ENCODE measurements at places on chromosomes 12 and 14. TPM values are rescaled to one million over a fixed set of nuclear protein-coding genes. Genes with fewer than 3 reads are reported as not detected.

Gene LMO3
- total RNA-seq: 7.4 TPM

Gene ACRBP
- total RNA-seq: 0.28 TPM

Gene SAV1
- 26.2 TPM for total RNA-seq

Gene CLEC4D
- total RNA-seq: not detected

Gene SERPINA10
- not detected for total RNA-seq

Gene KRT2
- total RNA-seq: not detected

Gene CRADD
- 8.0 TPM for total RNA-seq

Gene TRMT61A
- 18.7 TPM for total RNA-seq

Gene IGFBP6
- 13.0 TPM for total RNA-seq

GRCh38 chr14:22748631-22749068 is 17.8 kb upstream of the OXA1L start:
- peaks cover 16% of the 10 kb centered on the region for H3K4me1 ChIP-seq
- no peak overlapping the region for H3K27ac ChIP-seq
- H3K27me3 ChIP-seq: no peaks in the 10 kb centered on the region
- no peak overlapping the region for H3K4me3 ChIP-seq
- DNase-seq: no peak

GRCh38 chr12:107541001-107541705 is 144.4 kb upstream of the PWP1 start:
- no peaks in the 10 kb centered on the region for H3K36me3 ChIP-seq
- DNase-seq: no peak
- no peaks in the 10 kb centered on the region for H3K27me3 ChIP-seq
- H3K4me3 ChIP-seq: no peak overlapping the region

DNA sequence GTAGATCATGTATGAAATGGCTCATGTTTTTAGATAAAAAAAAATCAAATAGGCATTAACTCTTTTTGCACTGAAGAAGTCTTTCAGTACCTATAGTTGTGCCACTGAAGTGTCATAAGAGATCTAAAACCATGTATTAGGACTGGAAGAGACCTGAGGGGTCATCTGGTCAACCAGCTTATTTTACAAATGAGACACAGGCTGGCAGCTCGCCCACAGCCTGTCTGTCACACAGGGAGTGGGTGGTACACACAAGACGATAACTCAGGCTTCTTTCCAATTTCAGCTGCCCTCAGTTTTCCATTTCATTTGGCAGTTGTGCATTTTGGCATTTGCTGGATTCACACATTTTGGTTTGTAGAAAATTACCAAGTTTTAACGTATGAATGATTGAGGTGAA is 34.7 kb downstream of the C12orf75 start:
- no peaks in the 10 kb centered on the region for H3K27me3 ChIP-seq
- no peaks in the 10 kb centered on the region for H3K36me3 ChIP-seq
- no peak for DNase-seq

DNA sequence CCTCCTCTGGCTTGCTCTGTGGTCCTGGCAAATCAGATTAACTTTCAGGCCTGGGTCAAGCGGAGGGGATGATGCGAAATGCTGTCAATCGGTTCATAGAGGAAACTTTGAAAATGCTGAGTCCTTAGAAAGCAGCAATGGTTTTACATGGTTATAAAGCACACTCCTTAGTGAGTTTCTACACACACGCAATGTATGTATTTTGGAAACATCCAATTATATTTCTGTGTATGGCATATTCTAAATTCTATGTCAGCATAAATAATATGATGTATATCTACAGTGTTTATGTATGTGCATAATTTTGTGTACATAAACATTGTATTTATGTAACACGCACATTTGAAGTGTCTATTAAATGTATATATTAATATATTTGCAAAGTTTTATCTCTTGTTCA is 118.0 kb upstream of the ARID2 start:
- no peak for DNase-seq
- H3K27me3 ChIP-seq: no peaks in the 10 kb centered on the region
- H3K36me3 ChIP-seq: no peaks in the 10 kb centered on the region
- no peak overlapping the region for H3K27ac ChIP-seq
- no peak overlapping the region for H3K4me3 ChIP-seq

DNA sequence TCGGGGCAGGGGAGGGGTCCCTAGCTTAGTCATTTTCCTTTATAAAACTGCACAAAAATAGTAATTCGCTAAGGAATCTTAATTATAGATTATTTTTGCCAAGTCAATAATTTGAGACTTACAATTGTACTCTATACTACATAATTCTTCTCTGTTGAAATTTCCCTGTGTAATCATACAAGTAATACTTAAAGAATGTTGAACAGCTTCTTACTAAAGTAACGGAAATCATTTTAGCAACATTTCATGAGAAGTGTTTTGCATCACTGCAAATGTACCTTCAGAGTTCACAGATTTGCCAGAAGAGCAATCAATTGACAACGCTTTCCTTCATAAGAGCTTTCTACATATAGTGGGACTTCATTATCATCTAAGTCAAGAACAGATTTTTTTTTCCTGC is 7.9 kb upstream of the GNG2 start:
- H3K4me3 ChIP-seq: no peak overlapping the region
- no peaks in the 10 kb centered on the region for H3K27me3 ChIP-seq
- H3K27ac ChIP-seq: no peak overlapping the region
- DNase-seq: no peak
- H3K4me1 ChIP-seq: peaks cover 4% of the 10 kb centered on the region
- no peaks in the 10 kb centered on the region for H3K36me3 ChIP-seq

- H3K27ac ChIP-seq: no peak overlapping the region
- no peaks in the 10 kb centered on the region for H3K36me3 ChIP-seq
- H3K4me3 ChIP-seq: no peak overlapping the region
- peak; percentile 47 for DNase-seq
- H3K4me1 ChIP-seq: peaks cover 46% of the 10 kb centered on the region
- H3K27me3 ChIP-seq: no peaks in the 10 kb centered on the region
Measured at GRCh38 chr12:4111010-4111409, 162.6 kb upstream of the CCND2 start.

DNA sequence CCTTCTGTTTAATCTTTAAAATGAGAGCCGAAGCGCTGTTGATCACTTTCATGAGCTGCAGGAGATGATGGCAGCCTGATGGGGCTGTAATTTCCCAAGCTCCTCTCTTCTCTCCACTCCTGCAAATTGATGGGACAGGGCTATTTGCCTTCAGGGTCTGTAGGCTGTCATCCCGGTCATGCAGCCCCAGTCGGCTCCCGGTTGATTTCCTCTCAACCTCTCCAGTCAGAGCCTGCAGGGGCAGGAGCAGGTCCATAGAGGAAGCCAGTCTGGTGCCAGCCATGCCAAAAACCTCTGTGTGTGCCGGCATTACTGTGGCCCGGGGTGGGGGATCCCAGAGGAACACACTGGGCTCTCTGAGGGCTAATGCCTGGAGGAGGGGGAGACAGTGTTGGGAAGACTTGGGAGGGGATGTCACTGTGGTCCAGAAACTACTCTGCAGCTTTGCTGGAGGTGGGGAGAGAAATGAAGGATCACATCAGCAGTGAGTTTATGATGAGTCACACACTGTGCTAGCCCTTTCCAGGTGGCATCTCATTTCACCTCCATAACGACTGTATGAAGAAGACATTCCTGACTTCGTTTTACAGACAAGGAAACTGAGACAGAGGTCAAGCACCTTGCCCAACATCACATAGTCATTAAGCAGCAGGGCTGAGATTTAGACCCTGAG is 46.5 kb upstream of the PRIMA1 start:
- H3K36me3 ChIP-seq: no peaks in the 10 kb centered on the region
- H3K4me1 ChIP-seq: no peaks in the 10 kb centered on the region
- no peak for DNase-seq
- no peak overlapping the region for H3K27ac ChIP-seq

DNA sequence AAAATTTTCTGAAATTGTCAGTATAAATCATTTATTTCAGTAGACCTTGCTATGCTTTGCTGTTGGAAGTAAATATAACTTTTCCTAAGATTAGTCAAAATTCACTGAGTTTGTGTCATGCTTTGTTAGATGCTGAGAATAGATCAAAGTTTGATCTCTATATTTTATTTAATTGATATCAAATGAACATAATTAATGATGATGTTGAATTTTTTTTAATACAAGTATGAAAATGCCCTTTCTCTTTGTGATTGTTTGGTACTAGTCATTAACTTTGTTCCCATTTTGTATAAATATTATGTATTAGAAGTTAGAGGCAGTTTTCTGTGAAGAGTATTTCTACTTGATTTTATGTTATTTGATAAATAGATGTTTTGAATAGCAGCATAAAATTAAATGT is 45.7 kb downstream of the CCDC91 start:
- no peak overlapping the region for H3K4me3 ChIP-seq
- no peak overlapping the region for H3K27ac ChIP-seq
- no peaks in the 10 kb centered on the region for H3K27me3 ChIP-seq

DNA sequence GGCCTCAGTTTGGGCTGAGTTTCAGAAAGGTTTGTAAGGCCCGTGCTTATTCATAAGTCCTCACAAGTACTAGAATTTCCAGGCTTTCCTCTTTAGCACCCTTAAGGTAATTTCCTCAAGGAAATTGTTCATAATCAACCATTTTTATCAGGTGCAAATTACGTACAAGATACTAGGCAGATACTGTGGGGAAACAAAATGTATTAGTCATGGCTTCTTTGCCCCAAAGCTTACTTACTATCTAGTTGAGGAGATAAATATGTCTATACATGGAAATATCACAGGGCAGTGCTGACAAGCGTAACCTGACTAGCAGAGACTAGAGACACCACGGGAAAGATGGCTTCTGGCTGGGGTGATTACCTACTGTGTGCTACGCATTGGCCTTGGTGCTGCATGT is 22.5 kb downstream of the MAX start:
- no peak overlapping the region for H3K27ac ChIP-seq
- DNase-seq: no peak
- no peaks in the 10 kb centered on the region for H3K27me3 ChIP-seq

- no peak overlapping the region for H3K4me3 ChIP-seq
- no peak for DNase-seq
- peaks cover 49% of the 10 kb centered on the region for H3K4me1 ChIP-seq
- H3K36me3 ChIP-seq: no peaks in the 10 kb centered on the region
Measured at GRCh38 chr12:5590316-5590715, 158.4 kb downstream of the NTF3 start.

DNA sequence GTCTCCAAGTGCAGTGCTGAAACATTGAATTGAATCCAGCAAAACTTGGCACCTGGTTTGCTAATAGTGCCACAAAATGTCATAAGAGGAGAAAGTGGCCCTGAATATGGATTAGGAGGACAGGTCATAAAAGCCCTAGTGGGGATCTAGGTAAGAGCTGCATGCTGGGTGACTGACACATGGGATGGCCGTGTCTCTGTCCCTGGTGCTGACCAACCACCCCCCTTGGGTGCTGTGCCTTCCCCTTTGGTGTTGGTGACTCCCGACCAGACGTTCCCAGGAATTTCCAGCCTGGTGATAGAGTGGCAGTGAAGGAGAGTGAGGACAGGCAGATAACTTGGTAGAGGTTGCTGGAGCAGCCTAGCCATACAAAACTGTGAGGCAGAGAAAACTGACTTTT is 142.8 kb downstream of the VRK1 start:
- no peaks in the 10 kb centered on the region for H3K36me3 ChIP-seq
- H3K27ac ChIP-seq: no peak overlapping the region
- DNase-seq: peak; percentile 36
- no peaks in the 10 kb centered on the region for H3K27me3 ChIP-seq

- no peak overlapping the region for H3K27ac ChIP-seq
- H3K4me1 ChIP-seq: peaks cover 16% of the 10 kb centered on the region
- H3K4me3 ChIP-seq: no peak overlapping the region
- no peak for DNase-seq
- no peaks in the 10 kb centered on the region for H3K36me3 ChIP-seq
Measured at GRCh38 chr12:64187370-64187769, 34.7 kb downstream of the KICS2 start.

GRCh38 chr14:101363261-101363555 is 198.1 kb upstream of the DIO3 start:
- no peak for DNase-seq
- H3K27me3 ChIP-seq: no peaks in the 10 kb centered on the region
- H3K27ac ChIP-seq: no peak overlapping the region
- no peaks in the 10 kb centered on the region for H3K36me3 ChIP-seq
- no peak overlapping the region for H3K4me3 ChIP-seq
- H3K4me1 ChIP-seq: peaks cover 49% of the 10 kb centered on the region

DNA sequence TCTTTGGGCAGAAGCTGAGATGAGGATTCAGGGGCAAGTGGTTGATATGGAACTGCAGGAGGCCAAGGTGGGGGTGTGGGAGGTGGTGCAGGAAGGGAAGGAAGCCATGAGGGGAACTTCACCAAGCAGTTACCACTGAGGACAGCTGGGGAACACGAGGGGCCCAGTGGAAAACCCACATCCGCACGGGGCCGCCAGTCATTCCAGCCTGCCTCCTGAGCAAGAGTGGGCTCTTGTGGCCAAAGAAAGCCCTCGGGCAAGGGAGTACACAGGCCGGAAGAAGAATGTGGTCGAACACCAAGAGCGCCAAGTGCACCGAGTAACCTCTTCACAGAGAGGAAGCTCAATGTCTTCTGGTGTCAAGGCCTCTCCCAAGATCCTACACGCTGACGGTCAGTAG is 252.2 kb upstream of the FOXN3 start:
- H3K27me3 ChIP-seq: no peaks in the 10 kb centered on the region
- DNase-seq: no peak
- H3K27ac ChIP-seq: no peak overlapping the region

DNA sequence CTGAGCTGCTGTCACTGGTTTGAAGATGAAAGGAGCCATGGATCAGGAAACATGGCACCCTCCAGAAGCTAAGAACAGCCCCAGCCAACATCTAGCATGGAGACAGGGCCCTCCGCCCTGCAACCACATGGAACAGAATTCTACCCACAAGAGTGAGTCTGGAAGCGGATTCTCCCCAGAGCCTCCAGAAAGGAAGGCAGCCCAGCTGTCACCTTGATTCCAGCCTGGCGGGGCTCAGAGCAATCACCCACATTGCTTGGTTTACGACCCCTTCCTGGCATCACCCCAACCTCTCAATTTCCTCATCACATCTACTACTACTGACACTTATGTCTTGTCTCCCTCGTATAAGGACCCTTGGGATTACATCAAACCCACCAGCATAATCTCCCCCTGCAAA is 38.5 kb downstream of the OAS2 start:
- H3K4me1 ChIP-seq: no peaks in the 10 kb centered on the region
- DNase-seq: no peak
- H3K27me3 ChIP-seq: 0 out of 2 replicates have a peak, but pooled peaks cover 5% of the 10 kb centered on the region
- no peaks in the 10 kb centered on the region for H3K36me3 ChIP-seq

DNA sequence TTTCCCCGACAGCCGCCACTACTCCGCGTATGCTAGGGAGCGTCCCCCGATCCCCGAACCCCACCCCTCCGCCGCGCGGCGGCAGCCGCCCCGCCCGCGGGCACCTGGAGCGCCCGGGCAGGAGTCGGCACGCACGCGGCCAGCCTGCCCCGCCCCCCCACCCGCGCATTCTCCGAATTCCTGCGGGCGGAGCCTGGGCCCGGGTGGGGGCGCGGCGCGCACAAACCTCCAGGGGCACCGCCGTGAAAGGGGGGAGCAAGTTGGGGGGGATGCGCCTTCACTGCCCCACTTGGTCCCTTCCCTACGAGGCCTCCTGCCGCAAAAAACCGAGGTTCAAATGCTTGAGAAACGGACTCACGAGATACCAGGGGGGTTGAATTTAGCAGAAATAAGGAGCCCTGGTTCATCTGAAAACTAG is 1.7 kb downstream of the AJUBA start:
- no peaks in the 10 kb centered on the region for H3K27me3 ChIP-seq
- H3K4me3 ChIP-seq: peak overlapping the region; percentile 91
- DNase-seq: peak; percentile 78
- H3K4me1 ChIP-seq: peaks cover 31% of the 10 kb centered on the region
